ENCODE measurements at places on chromosomes 11 and 22. TPM values are rescaled to one million over a fixed set of nuclear protein-coding genes. Genes with fewer than 3 reads are reported as not detected.

Gene PGR
- under 0.01 TPM for total RNA-seq

Gene KCNK4
- total RNA-seq, result not detected

Gene B3GAT1
- total RNA-seq, result not detected

Gene FBXO7
- total RNA-seq, result 47.2 TPM

Data from smooth muscle cell of the umbilical artery (primary cell).